CD4-positive, alpha-beta T cell treated with Interleukin-1 beta for 1 hour (primary cell): ENCODE measurements at places on chromosomes 12 and 14.
A peak's percentile ranks its signal among the peaks of the same experiment; 100 is the strongest.

- DNase-seq: no peak
Observed at GRCh38 chr12:21962236-21962635, 21.0 kb upstream of the ABCC9 start.

GRCh38 chr12:60094436-60094835 lies 498.6 kb downstream of the SLC16A7 start:
- DNase-seq: no peak

DNA sequence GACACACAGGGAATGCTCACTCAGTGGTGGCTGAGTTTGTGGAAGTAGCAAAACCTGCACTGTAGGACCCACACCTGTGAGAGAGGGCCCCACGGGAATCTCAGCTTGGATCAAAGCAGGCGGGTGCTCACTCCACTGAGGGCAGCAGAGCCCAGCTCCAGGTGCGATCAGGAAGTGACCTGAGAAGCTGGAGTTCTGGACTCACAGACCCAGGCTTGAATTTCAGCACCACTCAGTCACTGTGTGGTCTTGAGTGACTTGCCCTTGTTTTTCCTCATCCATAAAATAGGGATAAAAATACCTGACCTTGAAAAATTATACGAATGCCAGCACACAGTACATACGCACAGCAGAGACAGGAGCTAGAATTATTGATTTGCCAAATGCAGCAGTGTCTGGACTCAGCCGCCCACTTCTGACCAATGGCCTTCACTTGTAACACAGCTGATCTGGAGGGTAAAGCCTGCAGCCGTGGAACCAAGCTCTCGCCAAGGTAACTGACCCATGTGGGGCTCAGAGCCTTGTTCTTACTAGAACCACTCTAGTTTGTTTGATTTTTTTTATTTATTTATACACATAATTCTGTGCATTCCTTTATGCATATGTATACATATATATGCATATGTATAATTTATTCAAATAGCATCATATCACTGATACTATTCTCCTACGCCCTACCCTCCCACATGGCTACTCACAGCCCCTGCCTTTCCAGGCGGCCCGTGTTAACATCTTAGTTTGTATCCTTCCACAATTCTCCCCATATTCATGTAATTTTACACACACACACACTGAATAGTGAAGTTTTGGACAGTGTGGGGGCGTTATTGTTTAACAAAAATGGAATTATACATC lies 53.9 kb downstream of the DPF3 start:
- no peak for DNase-seq

DNA sequence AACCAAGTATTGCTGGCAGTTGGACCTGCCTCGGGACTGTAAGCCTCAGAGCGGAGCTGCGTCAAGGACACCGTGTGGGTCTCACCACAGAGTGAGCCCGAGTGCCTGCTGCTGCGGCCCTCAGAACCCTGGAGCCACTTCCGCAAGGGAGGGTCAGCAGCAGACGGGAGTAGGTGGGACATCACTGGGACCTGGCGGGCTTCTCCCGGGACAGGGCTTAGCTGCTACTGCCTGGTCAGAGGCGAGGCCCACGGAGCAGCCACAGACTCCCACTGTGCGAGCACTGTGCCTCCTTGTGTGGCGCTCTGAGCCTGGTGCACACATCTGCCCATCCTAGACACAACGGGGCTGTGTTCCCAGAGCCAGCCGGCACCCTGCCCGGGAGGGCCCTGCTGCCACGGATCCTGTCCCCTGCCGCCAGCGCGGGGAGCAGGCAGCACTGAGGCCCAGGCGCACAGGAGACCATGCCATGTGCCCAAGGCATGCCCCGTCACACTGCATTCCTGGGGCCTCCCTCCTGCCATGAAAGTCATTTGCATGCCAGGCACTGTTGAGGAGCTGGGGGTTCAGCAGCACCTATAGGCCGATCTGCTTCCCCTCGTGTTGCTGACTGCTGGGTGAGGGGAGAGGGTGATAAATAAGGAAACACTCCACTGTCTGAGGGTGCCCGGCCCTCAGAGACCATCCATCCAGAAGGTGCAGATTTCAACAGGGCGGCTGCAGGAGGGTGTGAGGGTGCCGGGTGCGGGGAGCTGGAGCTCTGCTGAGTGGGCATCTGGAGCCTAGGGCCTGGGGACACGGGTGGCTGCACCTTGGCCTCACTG lies 10.0 kb downstream of the HIP1R start:
- no peak for DNase-seq

GRCh38 chr14:74638966-74639365 lies 26.9 kb upstream of the LTBP2 start:
- DNase-seq: no peak

DNA sequence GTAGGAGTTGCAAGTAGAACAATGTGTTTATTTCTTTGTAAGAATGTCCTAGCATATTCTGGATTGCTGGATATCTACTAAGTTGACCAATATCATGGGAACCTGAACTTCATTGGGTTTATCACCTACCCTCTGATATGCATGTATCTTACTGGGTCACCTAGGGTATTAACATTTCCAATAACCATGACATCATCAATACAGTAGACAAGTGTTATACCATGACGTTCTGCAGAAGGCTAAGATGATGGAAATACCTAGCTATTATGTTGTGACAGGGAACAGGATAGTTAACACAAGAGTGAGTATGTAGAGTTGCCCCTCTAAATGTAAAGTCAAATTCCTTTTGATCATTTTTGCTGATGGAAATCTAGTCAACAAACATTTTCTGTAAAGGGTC lies 26.0 kb downstream of the GPR65 start:
- DNase-seq: no peak

DNA sequence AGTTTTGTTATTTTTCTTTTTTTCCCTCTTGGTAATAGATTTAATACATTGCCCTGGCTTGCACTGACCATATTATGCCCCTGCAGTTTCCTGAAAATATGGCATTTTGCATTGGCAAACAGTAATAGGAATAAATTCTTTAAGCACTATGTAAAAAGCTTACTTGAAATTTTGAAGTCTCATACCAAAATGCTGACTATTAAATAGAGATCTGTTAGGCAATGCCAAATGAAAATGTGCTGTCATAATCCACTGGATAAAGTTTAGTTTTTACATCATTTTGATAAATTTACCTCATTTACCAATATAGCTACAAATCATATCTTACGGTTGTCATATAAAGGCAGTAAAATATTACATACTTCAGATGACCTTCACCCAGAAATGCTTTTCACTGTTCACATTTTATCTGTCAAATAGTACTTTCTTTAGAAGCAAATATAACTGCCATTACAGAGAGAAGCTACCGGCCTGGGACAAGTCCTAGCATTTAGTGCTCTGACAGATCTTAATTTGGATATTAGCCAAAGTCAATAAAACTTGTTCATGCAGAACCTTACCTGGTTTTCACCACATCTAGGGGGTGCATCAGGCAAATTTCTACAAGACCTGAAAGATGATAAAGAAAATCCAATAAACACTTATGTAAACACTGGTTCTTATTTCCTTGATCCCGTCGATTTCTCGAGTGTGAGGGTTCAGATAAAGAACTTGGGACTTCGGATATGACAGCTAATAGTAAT lies 212.9 kb downstream of the PAX9 start:
- no peak for DNase-seq

- no peak for DNase-seq
Observed at GRCh38 chr14:93733631-93734030, 54.7 kb downstream of the PRIMA1 start.

- no peak for DNase-seq
Observed at GRCh38 chr14:85342858-85343607, 186.9 kb upstream of the FLRT2 start.

DNA sequence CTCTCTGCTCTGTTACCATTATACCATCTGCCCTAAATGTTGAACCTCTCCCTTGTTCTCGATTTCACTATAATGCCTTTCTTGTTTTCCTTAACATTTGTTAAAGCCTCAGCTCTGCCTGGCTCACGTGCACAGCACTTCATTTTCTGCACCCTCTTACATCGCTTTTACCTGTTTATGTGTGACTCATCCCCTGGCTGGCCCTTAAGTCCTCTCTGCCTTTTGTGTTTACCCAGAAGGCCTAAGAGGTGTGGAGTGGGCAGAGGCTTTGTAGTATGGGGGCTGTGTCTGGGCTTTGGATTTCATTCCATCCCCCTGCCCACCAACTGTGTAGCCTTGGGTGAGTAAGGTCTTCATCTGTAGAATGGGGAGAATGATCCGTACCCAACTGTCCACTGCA lies 36.5 kb downstream of the UBE3B start:
- no peak for DNase-seq

DNA sequence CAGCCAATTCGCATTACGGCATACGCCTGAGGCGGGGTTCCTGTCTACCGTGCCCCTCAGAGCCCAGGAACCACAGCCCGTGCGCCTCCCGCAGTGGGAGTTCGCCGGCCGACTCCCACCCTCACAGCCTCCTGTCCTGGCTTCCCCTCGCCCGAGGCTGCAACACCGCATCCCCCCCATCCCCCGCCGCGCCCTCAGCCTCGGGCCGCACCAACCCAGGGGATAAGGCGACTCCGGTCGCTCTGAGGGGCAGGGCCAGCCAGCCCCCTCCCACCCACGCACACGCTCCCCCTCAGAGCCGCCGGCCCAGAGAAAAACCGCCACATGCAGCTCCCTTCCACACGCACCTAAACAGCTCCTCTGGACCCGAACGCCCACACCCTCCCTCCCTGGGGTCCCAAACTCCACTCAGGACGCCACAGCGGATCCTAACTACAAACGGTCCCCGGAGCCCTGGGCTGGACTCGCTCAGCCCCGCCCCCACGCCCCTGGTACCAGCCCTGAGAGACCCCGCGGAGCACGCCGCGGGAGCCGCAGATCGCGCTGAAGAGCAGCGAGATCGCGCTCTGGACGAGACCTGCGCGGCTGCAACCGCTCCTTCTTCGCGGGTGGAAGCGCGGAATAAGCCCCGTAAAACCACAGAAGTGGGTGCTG lies at the start of gene C14orf39:
Gene C14orf39 (minus strand): TSS at position 466 of the 654 bp plus-strand sequence. CDS start 985 bp downstream, outside the sequence.
- no peak for DNase-seq

- DNase-seq: no peak
Observed at GRCh38 chr12:116659771-116660481, 77.9 kb downstream of the SPRING1 start.

DNA sequence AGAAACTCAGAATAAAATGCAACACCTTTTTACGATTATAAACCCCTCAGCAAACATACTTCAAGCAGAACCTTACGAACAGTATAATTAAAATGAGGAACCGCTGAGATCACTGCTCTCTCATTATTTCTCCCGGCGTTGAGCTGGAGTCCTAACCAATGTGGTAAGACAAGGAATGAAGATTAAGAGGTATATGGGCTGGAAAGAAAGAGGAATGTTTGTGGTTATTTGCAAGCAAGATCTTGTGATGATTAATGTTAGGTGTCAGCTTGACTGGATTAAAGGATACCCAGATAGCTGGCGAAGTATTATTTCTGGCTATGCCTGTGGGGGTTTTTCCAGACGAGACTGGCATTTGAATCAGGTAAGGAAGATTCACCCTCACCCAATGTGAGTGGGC lies 10.3 kb upstream of the ZNF84 start:
- no peak for DNase-seq

GRCh38 chr12:34396006-34396860 lies 373.9 kb downstream of the ALG10 start:
- no peak for DNase-seq

DNA sequence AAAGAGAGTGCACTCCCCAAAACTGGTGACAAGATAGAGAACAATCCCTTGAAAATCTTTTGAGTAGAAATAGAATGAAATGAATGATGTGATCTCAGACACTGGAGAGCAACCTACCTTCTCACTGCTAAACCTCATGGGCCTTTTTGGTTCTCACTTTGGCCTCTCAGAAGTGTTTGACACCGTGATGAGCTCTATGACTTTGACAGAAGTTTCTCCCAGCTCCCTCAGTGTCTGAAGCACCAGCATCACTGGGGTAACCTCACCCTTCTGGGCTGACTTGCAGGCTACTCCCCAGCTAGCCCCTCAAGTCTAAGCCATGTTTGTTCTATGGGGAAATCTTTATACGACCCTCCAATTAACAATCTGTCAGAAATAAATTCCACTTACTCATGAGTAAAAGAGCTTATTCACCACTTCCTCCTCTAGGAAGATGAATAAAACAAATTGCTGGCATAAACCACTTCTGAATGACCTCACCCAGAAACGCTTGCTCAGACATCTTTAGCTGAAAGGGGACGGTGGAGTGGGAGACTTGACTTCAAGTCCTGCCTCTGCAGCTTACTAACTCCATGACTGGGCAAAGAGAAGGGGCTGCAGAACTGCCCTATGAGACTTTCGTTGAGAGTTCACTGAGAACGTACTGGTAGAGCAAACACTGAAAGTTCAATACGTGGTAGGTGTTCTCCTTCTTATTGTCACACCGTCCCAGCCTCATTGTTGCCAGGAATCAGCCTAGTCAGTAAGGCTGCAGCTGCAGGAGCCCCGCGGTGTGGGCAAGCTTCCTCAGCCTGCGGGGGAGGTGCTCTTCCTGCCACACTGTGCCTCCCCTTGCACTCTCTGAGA lies 46.5 kb downstream of the ST8SIA1 start:
- peak; percentile 15 for DNase-seq

- DNase-seq: no peak
Observed at GRCh38 chr12:112346194-112346593, 36.0 kb downstream of the HECTD4 start.

DNA sequence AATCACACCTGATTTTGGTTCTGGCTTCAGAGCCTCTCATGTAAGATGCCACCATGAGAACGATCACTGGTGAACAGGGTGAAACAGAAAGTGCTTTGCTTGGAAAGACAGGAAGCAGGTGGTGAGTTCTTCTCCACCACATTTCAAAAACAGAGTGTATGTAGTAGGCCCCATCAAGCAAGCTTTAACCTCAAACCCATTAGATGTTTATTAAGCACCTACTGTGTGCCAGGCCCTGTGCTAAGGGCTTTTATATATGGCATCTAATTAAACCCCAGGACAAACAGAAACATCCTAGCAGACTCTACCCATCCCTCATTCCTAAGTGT lies 47.8 kb upstream of the MED13L start:
- DNase-seq: peak; percentile 39

- DNase-seq: no peak
Observed at GRCh38 chr12:80643961-80644360, 63.5 kb upstream of the MYF6 start.

- DNase-seq: no peak
Observed at GRCh38 chr12:82517808-82518207, 159.5 kb downstream of the METTL25 start.

- DNase-seq: no peak
Observed at GRCh38 chr14:88841741-88842140, 17.3 kb downstream of the TTC8 start.

DNA sequence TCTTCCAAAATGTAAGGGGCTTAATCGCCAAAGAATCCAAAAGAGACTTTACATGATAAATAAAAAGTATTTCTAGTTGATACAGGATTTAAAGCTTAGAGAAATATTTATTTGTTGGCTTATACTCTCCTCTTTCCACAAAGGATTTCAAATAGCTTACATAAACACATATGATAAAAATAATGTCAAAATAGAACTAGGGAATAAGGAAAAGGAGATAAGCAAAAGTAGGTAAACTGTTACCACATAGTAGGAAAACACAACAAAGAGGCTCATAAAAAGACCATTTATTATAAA lies 387.0 kb downstream of the EGLN3 start:
- no peak for DNase-seq

- no peak for DNase-seq
Observed at GRCh38 chr12:88733008-88733407, 152.7 kb upstream of the KITLG start.

GRCh38 chr12:72957454-72957853 lies 685.3 kb downstream of the TRHDE start:
- no peak for DNase-seq

- DNase-seq: no peak
Observed at GRCh38 chr12:86234316-86234855, 21.8 kb downstream of the MGAT4C start.
